ENCODE measurements at places on chromosomes 11 and 22.

GRCh38 chr11:33530815-33531214 lies 169.8 kb downstream of the C11orf91 start:
- DNase-seq, result no peak

DNA sequence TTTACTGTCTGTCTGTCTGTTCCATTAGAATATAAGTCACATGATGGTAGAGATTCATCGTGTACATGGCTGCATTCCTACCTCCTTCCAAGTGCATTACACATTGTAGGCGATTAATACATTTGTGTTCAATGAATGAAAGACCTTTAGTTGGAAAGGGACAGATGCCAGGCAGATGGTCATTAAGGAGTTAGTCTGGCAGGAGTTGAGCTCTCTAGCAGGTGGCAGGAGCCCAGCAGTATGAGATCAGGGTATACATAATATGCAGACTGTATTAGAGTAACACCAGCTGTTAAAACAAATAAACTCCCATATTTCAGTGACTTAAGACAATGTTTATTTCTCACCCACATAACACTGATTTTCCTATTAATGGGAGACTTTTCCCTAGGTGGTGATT lies 147.7 kb upstream of the LARGE1 start:
- no peak for DNase-seq

DNA sequence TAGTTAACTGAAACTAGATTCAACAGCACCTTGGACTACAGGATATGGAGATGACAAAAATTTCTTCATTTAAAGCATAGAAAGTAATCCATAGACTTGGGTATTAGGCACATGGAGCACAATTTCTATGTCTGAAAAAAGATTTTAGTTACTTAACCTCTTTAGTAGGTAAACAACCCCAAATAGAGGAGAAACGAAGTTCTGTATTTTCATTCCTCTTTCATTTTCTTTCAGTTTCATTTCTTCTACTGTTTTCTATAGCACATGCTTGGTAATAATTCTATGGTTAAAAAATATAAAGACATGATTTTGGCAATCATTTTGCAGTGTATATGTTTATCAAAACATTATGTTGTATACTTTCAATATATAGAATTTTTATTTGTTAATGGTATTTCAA lies 99.5 kb downstream of the CASP12 start:
- DNase-seq, result no peak

DNA sequence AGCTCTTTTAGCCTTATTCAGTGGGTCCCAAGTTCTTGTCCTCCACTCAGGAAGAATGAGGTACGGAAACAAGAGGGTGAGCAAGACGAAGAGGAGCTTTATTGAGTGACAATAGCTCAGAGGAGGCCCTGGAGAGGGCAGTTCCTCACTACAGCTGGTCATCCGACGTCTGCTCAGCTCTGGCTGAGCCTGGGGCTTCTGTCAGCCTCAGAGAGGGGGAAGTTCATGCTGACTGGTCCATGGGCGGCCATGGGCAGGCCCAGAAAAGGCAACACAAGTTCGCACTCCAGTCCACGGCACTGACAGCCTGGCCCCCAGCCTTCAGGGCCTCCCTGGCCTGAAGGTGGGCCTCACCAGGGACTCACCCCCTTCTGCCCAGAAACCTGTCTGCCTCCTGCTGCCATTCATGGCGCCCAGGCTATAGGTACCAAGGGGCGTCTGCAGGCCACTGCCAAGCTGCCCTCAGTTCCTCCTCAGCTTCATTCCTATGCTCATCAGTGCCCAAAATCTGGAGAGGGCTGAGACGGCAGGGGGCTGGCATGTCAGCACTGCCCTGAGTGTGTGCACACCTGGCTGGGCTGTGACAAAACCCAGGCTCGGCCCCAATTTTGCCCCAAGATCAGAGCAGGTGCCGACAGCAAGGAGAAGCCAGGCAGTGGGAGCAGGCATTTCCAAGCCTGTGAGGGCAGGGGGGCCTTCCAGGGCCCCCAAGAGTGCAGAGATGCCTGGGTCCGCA lies 21.7 kb upstream of the KIAA0930 start:
- no peak for DNase-seq

GRCh38 chr11:80297858-80298632 lies 857.2 kb upstream of the TENM4 start:
- DNase-seq, result no peak

- no peak for DNase-seq
Observed at GRCh38 chr11:1392111-1392510, 2.4 kb downstream of the BRSK2 start.

DNA sequence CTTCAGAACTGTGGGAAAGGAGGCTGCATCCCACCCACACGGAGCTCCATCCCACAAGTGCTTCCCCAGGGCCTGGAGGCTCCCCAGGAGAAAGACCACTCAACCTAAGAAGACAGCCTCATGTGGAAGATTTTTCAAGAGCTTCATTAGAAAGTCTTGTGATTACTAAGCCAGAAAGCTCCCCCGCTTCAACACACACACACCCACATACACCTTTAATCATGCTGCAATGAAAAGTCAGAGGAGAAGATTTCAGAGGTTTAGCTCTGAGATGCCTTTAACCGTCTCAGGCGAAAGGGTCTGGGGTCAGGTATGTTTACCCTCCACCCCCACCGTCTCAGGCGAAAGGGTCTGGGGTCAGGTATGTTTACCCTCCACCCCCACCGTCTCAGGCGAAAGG lies 634.5 kb upstream of the B3GAT1 start:
- no peak for DNase-seq

GRCh38 chr11:2772544-2773031 lies 72.8 kb upstream of the KCNQ1OT1 start:
- DNase-seq, result no peak

DNA sequence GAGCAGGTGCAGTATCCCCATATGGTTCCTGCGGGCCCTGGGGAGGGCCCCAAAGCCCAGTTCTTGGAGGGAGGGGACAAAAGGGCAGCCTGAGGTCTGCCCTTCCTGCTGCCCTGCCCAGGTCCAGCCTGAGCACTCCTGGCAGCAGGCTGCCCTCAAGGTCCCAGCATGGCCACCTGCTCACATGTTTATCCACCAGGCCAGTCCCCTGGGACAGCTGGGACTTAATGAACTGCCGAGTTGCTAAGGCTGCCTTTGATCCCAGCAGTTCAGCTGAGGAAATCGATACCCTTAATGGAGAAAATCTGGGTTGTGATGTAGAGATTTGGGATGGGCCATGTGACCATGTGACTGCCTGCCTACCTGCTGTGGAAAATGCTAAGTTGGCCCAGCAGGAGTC lies 146.2 kb downstream of the TRIM29 start:
- no peak for DNase-seq

Data from globus pallidus (tissue), 1 donor.